Hippocampal formation (tissue), 2 donors: ENCODE measurements at places on chromosomes 2 and 18.

- DNase-seq = no peak
Measured at GRCh38 chr2:239724194-239724849, 300.8 kb downstream of the NDUFA10 start.

GRCh38 chr2:228983700-228984099, 287.4 kb downstream of the PID1 start:
- DNase-seq = no peak

DNA sequence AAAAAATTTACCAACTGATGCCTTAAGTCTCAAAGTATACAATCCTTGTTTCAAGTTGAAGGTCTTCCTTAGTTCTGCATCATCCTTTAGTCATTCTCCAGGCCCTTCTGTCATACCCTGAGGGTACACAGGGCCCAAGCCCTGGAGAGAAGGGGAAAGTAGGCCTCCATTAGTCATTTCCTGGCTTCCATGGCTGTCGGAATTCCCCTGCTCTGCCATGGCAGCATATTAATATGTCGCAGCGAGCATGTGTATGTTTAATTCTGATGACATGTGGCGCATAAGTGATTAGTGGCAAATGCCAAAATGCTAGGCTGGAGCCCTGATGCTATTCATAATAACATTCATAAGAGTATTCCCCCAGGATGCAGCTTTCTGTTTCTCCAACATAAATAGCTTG, 22.1 kb downstream of the GPR39 start:
- no peak for DNase-seq

GRCh38 chr18:76565238-76566173, 70.5 kb upstream of the ZNF516 start:
- DNase-seq = peak; percentile 11

DNA sequence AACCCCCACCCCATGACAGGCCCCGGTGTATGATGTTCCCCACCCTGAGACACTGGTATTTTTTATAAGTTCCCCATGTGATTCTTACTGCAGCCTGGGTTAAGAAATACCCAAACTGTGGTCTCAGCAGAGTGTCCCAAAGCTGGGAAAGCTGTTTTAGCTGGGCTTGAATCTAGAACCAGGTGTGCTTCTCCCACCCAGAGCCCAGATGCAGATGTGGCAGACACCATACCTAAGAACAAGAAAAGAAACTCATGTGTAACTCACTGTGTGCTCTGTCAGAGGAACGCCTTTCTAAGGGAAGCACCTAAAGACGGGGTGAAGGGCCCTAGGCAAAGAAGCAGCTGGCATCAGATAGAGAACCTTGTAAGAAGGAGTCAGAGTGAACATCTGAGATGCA, 23.9 kb downstream of the DOK1 start:
- no peak for DNase-seq

GRCh38 chr2:195477248-195477995, 179.6 kb upstream of the SLC39A10 start:
- DNase-seq = no peak

DNA sequence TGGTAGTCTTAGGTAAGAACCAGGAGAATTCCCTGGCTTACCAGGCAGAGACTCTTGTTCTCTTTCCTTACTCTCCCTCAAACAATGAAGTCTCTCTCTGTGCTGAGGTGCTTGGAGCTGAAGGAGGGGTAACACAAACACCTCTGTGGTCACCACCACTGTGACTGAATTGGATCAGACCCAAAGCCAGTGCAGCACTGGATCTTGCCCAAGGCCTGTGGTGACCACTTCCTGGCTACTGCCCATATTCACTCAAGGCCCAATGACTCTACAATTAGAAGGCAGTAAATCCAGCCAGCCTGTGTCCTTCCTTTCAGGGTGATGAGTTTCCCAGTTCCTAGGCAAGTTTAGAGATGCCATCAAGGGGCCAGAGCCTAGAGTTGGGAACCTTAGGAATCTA, 706.8 kb downstream of the SLC4A3 start:
- DNase-seq = no peak

- DNase-seq = no peak
Measured at GRCh38 chr2:121736140-121736461, 574 bp downstream of the NIFK start.

DNA sequence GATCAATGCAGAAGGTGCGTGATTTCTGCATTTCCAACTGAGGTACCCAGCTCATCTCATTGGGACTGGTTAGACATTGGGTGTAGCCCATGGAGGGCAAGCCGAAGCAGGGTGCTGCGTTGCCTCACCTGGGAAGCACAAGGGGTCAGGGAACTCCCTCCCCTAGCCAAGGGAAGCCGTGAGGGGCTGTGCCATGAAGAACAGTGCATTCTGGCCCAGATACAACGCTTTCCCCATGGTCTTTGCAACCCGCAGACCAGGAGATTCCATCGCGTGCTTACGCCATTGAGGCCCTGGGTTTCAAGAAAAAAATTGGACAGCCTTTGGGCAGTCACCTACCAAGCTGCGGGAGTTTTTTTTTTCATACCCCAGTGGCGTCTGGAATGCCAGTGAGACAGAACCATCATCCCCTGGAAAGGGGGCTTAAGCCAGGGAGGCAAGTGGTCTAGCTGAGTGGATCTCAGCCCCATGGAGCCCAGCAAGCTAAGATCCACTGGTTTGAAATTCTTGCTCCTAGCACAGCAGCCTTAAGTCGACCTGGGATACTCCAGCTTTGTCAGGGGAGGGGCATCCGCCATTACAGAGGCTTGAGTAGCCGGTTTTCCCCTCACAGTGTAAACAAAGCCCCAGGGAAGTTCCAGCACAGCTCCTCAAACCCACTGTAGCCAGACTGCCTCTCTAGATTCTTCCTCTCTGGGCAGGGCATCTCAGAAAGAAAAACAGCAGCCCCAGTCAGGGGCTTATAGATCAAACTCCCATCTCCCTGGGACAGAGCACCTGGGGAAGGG, 21.7 kb downstream of the TFPI start:
- DNase-seq = no peak

DNA sequence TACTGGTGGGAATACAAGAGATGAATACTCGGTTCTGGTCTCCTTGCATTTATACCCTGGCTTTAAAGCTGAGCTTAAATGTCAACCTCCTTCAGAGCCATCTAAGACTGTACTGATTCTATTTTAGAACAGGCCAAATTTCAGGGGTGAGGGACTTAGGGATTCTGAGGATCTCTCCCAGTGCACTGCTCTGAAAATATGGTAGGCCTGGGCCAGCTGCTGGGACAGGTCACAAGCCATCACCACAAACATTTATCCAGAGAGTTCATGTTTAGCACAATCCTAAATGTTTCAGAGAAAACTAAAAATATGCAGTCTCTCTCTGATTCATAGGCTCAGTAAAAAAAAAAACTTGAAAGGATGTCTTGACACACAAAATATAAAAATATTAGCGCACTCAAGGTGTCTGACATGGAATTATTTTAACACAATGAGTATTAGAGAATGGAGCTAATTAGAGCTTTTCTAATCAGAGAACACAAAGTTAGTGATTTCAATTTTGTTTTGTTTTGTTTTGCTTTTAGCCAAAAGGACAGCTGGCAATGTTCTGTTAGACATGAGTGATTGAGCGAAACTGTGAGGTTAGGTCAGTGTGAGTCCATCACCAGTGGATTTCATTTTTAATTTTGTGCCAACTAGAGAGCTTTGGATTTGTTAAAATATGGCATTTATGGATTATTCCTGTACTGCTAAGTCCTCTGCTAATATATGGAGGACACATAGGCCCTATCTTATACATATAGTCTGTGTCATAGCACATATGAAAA, 38.8 kb downstream of the MFSD6 start:
- no peak for DNase-seq

GRCh38 chr2:20212871-20213503, 11.9 kb downstream of the SDC1 start:
- no peak for DNase-seq

GRCh38 chr18:74184875-74185274, 36.6 kb downstream of the TIMM21 start:
- no peak for DNase-seq

DNA sequence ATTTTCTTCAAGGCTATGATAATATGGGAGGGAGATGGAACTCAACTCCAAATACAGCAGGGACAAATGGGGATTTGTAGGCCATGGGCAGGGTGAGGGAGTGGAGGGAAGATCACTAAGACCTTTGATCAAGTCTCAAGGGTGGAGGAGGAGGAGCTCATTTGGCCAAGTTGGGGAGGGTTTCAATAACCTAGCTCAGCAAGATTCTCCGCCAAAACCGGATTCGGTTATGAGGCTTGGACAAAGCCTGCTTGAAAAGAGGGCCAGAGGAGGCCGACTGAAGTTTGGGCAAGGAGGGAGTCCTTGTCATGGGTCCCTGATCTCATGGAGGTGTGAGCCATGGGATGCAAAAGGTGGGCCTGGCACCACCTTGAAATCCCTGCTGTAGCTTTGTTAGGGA, 68.8 kb downstream of the TSN start:
- DNase-seq = no peak

- no peak for DNase-seq
Measured at GRCh38 chr2:20080839-20081415, 29.5 kb upstream of the LAPTM4A start.

GRCh38 chr18:79819968-79820351, 22.2 kb downstream of the KCNG2 start:
- peak; percentile 52 for DNase-seq

- DNase-seq = no peak
Measured at GRCh38 chr2:151851761-151852160, 23.5 kb upstream of the ARL5A start.

DNA sequence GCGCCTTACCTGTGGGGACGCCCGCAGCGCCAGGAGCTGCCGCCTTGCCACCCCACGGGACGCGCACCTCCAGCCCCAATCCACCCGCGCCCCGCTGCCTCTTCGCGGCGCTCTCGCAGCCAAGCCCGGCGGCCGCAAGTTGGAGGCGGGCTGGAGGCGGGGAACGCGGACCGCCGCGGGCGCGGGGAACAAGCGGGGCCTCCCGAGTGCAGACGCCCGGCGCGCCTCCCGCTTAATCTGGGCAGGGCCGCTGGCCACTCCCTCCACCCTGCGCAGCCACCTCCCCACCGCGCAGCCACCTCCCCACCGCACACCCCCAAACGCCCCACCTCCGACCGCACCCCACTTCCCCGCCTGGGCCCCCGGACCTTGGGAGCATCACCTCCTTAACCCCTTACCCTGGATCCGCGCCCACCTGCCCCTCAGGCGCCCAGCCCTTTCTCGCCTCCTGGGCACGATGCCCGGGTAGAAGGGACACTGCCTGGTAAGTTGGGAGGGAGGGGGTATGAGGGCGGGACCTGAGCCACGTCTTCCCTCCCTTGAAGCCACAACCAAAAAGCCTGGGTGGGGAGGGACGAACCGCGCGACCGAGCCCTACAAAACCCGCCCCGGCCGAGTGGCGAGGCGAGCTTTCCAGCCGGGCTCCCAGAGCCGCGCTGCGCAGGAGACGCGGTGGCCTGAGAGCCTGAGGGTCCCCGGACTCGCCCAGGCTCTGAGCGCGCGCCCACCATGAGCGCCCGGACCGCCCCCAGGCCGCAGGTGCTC, at the start of the genes COL4A3 and COL4A4:
COL4A3 (plus strand) TSS at position 627 of the 765 bp plus-strand sequence; CDS start at position 730, 103 bp downstream.
COL4A4 (minus strand) TSS at position 208 of the 765 bp plus-strand sequence. CDS start 16,722 bp downstream, outside the sequence.
- no peak for DNase-seq

DNA sequence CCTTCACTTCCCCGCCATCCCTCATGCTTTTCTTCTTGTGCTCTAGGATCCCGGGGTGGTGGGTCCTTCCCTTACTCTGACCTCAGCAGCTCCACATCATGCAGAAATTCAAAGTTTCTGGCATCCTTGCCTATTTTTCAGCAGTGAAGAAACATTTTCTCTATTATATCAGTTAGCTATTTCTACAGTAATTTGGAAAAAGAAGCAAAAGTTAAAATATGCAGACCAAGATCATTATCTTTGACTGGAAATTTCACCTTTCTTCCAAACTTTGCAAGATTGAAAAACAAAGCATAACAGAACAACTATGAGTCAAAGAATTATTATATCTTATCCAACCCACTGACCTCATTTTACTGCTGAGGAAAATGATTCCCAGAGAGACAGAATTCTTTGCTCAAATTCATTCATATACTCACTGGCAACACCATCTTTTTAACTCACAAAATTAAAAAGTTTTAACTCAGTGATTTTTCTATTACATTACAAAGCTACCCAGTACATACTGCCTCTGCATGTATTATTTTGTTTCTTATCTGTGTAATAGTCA, 40.5 kb downstream of the ANTXR1 start:
- no peak for DNase-seq

DNA sequence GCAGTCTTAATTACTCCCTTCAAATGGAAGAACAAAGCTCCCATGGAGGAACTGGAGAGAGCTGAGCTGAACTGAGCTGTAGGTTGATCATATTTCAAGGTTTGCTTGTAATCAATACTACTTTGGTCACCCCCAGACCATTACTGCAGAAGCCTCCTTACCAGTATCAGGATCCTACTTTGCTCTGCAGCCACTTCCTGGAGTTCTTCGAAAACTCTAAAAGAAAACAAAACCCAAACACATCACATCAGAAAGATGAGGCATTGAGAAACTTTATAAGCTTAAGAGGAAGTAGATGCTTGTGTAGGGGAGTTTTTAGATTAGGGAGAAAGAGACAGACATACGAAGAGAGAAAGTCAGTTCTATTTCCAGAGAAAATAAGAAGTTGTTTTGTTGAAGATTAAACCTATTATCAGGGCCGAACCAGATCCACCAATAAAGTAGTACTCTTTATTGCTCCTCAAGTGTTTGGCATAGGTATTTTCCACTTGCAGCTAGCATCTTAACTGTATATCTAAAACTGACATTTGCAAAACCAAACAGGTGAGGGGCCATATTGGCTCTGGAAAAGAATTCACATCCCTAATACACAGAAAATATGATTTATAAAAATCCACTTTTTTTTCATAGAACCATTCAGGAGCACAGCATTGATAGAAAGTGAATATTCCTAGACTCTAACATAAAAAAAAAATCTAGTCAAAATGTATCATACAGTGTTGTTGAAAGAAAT, 166.9 kb upstream of the KLF7 start:
- no peak for DNase-seq

GRCh38 chr18:11096411-11096810, 53.0 kb downstream of the PIEZO2 start:
- no peak for DNase-seq

- DNase-seq = no peak
Measured at GRCh38 chr2:7096726-7097352, 179.6 kb downstream of the RNF144A start.

DNA sequence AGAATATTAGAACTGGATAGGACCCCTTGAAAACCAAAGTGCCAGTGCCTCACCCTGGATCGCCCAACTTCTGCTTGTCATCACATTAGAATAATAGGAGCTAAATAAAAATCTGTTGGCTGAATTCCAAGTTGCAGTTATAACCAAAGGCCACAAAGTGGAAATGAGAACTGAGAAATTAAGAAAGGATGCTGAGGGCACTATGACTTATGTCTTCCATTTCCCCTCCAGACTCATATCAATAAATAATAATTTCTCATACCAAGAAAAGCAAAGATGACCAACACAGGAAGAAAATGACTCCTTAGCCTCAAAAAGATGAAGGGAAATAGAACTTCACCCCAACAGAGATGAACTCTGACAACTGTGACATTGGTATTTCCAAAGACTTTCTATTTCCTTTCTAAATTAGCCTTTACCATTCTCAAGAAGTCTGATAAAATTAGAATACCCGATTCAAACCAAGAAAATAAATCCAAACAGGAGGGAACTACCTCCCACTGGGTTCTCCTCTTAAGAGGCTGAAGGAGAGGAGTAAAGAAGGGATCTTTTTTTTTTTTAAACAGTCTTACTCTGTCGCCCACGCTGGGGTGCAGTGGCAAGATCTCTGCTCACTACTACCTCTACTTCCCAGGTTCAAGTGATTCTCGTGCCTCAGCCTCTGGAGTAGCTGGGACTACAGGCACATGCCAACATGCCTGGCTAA, 46.5 kb upstream of the EPG5 start:
- no peak for DNase-seq
